ENCODE measurements at places on chromosomes 4 and X.
A peak's percentile ranks its signal among the peaks of the same experiment; 100 is the strongest.

GRCh38 chr4:142282870-142283431, 563.1 kb downstream of the INPP4B start:
- DNase-seq = no peak

DNA sequence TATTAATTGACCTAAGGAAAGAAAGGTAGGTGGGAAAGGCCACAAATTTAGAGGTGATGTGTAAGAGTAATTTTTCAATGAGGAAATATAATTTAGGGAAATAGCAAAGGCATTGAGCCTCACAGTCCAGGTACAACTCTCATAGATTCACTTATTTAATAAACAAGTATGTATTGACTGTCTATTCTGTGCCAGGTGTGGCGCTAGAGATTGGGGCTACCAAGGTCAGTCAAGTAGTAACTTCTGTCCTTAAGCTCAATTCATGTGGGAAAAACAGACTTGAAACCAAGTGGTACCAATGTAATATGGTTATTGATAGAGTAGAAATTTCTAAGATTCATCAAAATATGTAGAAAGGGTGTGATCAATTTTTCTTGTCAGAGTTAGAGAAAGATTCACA, 257.5 kb downstream of the C4orf33 start:
- no peak for DNase-seq

GRCh38 chrX:25158635-25159034, 142.9 kb upstream of the ARX start:
- DNase-seq = peak; percentile 81

DNA sequence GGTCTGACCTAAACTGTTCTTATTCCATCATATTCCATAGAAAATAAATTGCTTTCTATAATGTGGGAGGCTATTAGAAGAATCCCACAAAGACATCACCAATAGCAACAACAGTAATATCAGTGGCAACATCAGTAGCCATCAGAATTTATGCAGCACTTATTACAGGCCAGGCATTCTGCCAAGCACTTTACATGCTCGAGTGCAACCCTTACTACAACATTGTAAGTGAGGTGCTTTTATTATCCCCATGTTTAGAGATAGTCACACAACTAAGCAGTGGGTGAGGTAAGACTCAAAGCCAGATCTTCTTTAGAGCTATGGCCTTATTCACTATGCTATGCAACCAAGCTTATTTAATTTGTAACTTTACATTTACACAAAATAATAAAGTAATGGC, 317.1 kb upstream of the BMP3 start:
- DNase-seq = no peak

GRCh38 chr4:133152330-133152821, 3.3 kb downstream of the PCDH10 start:
- no peak for DNase-seq

DNA sequence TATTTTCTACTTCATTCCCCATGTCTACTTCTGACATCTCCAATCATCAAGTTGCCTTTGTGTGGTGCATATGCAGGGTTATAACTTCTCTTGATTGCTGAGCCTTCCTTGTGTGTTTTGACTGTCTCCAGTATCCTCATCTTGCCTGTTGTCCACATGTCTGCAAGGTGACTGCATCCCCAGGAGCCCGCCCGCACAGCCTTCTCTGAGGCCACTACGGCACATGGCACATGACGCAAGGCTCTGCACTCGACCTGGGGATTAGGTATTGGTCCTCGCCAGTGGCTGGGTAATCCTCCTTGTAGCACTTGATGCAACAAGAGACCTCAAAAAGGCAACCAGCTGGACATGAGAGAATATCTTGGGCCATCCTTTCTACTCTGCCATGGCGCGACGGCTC, 122.6 kb downstream of the SORBS2 start:
- DNase-seq = no peak

DNA sequence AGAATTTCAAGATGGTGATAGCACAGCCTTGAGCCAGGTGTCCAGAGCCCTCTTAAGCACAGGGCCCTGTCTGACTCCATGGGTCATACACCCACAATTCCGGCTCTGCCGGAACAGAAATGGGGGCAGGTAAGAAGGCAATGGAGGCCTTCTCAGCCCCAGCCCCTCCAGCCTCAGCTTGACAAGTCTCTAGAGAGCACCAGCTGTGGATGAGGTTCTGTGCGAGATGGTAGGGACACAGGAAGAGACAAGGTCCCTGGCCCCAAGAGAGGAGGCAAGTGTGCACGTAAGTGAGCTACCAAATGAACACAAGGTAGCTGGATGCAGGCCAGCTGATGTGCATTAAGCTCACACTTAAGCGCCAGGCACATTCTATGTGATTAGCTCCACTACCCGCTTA, 2.4 kb upstream of the PRRG3 start:
- no peak for DNase-seq

DNA sequence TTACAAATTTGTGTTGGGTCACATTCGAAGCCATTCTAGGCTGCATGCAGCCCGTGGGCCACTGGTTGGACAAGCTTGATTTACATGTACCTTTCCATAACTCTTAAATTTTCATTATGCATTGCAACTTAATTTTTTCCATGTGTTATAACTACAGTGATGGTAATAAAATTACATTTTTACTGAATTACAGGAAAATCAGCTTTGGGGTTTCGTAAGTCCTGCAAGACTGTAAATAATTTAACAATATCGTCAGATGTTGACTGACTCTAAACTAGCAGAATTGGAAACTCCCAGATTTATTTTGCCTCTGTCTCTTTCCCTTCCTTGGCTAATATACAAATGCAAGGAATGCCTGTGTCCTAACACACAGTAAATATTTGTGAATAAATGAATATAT, 88.0 kb upstream of the RAPGEF2 start:
- DNase-seq = no peak

DNA sequence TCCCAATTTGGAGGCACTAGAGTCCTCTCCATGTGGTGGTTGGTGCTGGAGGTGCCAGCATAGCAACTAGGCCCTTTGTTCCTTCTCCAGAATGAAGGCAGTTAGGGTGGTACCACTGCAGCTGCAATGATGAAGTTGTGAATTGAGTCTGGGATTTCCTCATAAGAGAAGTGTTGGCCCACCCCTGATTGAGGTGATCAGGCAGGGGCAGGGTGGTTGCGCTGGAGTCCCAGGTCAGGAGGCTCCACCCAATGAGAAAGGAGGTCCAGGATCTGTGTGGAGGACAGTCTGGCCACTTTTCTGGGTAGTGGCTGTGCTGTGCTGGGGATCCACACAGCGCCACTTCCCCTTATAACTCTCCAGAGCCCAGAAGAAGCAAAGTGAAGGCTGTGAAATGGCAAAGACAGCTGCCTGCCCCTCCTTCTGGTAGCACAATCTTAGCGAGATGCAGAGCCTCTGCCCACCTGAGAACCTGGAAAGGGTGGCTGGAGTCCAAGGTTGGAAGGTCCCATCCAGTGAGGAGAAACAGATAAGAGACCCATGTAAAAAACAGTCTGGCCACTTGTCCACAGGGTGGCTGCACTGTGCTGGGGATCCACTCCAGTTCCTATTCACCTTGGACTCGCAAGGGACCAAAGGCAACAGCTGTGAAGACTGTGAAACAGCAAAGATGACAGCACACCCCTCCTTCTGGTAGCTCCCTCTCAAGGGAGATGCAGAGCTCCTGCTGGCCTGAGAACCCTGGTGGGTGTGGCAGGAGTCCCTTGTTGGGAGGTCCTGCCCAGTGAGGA, 124.6 kb downstream of the RRAGB start:
- no peak for DNase-seq

- no peak for DNase-seq
Measured at GRCh38 chrX:38649221-38649620, 87.9 kb downstream of the TSPAN7 start.

- no peak for DNase-seq
Measured at GRCh38 chr4:74537459-74537858, 92.5 kb downstream of the AREG start.

DNA sequence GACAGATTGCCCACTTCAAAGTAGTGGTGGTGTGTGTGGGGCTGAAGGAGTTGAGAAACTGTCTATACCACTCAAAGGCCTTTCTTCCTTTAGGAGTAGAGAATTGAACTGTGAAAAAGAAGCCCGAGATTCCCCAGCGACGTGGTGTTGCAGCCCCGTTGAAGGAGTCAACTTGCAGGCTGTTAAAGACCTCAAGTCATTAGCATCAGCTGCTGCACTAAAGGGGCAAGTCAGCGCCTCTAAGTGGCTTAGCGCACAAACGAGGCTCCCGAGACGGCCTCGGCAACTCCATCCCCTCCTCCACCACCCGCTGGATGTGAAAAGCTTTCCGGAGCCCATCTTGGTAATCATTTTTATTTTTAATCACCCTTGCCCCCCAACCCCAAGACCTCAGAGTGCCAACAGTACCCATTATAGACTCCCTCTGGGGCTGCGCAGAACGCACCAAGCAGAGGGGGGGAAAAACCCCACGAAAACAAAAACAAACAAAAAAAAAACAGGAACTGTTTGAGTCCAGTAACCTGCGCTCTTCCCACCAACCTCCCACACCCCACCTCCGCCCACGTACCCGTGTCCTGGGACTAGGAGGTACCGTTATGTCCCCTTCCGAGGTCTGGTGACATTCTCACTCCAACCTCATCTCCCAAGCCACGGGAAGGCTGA, 913 bp upstream of the PRDM8 start:
- DNase-seq = no peak

DNA sequence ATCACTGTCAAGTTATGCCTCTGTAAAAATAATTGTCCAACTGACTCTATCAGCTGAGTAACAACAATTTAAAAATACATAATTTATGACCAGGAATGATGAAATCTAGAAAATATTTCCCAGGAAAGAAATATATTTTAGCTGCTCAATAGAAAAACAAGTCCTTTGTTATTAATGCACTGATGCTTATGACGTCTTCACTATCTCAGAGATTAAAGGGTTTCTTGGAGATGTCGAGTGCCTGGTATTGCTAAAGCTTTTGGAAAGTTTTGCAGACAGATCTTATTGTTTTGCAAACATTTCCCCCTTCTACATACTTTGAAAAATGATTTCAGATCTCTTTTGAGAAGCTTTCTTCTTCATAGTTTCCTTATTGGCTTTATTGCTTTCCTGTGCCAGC, 154.6 kb upstream of the RPS6KA3 start:
- no peak for DNase-seq

DNA sequence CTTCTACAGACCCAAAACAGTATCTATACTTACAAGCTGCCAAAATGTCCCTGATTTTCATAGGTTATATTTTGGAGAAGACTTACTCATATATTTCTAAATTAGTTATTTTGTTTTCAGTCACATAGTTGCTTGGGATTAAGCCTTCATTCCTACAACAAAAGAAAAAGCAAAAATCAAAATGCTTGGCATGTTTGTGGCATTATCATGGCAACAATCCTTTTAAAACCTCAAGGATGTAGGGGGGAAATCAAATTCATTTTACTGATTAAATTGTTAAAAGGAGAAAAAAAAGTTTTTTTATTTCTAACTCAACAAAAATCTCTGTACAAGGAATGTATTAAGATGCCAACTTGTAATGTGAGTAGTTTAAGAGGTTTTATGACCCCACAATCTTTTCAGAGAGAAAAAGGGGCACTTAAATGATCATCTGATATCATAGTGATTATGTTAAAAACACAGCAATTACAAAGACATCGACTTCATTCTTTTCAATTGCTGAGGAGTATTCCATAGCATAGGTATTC, 23.5 kb downstream of the TXK start:
- no peak for DNase-seq

- no peak for DNase-seq
Measured at GRCh38 chrX:40474205-40474626, 106.6 kb upstream of the ATP6AP2 start.

DNA sequence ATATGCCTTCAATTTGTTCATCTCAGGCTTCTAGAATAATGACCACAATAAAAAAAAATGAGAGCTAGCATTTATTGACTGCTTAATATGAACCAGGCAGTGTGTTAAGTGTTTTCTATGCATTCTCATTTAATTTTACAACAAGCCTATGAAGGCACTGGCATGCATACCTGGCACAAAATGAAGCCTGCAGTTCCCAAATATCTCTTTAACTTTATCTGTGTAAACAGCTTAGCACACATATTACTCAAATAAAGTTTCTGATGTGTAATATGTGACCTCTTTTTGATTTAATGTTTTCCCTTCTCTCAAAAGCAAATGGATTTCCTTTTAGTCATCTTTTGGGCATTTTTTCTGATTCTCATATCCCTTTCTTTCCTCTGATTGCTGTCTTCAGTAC, 671.8 kb downstream of the PCDH7 start:
- DNase-seq = no peak

DNA sequence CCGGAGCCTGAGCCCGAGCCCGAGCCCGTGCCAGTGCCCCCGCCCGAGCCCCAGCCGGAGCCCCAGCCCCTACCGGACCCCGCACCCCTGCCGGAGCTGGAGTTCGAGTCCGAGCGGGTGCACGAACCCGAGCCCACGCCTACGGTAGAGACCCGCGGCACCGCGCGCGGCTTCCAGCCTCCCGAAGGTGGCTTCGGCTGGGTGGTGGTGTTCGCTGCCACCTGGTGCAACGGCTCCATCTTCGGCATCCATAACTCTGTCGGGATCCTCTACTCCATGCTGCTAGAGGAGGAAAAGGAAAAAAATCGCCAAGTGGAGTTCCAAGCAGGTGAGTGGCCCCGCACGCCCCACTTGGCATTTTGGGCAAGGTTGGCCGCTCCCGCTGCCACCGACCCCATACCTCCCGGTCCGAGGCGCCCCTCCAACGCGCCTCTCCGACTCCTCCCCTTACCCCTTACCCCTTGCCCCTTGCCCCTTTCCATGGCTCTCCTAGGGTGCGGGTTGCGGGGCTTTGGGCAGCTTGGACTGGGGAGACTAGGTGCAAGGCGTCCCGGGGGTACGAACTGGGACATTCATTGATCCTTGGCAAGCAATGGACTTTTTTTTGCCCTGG, 553 bp downstream of the SLC16A2 start:
- no peak for DNase-seq

- DNase-seq = no peak
Measured at GRCh38 chr4:120826853-120827252, 95.7 kb downstream of the PRDM5 start.

- no peak for DNase-seq
Measured at GRCh38 chr4:187258651-187259401, 535.2 kb upstream of the FAT1 start.

DNA sequence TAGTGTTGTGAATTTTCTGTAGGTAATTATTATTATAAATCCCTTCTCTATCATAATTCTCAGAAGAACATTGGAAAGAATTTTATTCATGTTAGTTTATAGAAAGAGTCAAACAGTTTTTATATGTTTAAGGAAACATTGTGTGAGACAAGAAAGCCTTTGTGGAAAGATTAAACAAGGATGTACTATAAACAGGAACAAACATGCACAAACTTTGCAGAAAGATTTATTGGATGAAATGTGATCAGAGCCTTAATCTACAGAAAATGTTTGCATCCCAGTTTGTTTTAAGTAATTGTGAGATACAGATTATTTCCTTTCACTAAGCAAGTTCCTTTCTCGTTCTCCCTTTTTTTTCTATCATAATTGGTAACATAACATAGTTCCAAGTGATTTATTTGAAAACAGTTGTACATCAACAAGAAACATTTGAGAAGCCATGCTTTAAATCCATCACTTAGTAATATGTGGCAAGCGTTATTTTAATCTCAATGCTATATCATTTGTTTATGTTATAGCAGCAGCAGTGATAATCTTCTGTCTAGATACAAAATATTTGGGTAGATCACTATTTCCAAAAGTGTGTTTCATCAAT, 129.4 kb downstream of the SLC4A4 start:
- DNase-seq = no peak

Measured in HT1080 (cell line).